Karpas-422 (cell line): ENCODE measurements at places on chromosomes 7 and 10.

DNA sequence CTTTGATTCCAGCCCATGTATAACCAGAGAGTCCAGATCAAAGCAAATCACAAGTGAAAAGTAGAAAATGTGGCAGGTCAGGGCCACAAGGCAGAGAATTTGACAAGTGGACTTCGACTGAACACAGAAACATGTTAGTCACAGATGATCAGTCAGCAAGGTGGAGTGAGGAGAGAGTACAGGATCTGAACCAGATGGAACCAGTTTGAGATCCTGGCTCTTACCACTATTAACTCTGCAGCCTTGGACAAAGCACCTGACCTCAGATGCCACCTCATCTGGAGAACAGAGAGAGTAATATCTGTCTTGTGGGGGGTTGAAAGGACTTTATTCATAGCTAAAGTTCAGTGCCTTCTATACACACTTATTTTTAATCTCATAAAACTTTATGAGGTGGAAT lies 4.4 kb downstream of the MRLN start:
- DNase-seq: no peak

GRCh38 chr10:108757946-108758345 lies 1165.4 kb downstream of the XPNPEP1 start:
- DNase-seq: no peak

- no peak for DNase-seq
These were observed 306.2 kb downstream of the GPR37 start for GRCh38 chr7:124459101-124460055.

- DNase-seq: no peak
These were observed 283.5 kb downstream of the ARHGAP12 start for GRCh38 chr10:31644931-31645633.

DNA sequence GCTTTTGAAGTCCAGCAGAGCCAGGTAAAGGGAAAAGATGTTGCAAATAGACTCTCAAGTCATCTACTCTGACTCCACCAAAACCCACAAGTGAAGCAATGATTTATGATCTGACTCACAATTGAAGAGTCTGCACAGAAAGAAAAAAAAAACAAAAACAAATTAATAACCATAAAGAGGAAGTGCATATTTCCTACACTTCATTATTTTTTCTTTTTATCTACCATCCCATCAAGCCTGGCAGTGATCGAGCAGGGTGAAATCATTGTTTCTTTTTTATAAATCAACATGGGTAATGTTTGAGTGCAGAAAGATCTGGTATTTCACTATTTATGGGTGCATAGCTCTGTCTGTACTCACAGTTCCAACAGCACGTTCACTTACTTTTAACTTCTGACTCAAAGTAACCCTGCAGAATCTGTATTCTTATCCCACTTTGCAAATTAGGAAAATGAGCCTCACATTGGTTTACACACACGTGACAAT lies 829.0 kb downstream of the TNS3 start:
- DNase-seq: no peak

DNA sequence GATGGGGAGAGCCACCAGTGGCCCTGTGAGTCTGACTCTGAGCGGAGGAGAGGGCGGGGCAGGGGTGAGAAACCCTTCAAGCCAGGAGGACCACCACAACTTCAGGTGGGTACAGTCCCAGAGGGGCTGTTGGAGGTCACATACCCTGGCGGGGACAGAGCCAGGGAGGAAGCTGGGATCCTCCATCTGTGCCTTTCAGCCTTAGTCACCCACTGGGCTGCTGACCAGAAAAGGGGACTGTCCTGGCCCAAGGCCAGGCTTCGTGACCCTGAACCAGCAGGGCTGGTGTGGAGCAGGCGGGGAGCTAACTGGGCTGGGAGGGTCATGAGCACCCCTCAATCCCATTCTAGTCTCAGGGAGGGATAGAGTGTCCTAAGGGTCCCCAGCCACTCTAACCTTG lies 1.5 kb upstream of the CALHM3 start:
- DNase-seq: no peak

- DNase-seq: no peak
These were observed 171.4 kb downstream of the ST7 start for GRCh38 chr7:117124591-117125220.

DNA sequence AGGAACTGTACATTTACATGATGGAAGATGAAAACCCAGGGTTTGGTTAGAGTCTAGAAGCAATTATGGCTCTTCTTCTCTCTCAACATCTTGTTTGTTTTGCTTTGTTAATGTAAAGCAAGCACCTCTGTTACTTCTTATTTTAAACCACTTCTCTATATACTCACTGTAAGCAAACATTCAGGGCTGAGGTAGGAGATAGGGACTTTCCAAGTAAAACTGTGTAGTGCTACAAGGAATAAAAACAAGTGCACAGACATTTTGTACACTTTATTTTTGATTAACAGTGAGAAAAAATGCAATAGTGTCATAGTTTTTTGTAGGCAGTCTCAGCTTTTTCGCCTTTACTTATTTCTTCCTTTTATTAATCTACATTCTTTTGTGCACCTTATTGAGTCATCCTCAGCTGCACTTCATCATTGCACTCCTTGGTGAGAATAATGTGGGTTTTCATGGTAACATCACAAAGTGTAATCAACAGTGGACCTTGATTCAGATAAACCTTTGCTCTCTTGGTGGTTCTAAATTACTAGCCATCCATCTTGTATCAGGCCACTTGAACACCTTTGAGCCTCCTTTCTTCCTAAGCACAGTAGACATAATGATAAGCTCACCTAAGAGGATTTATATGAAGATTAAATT lies 52.9 kb downstream of the ELMO1 start:
- no peak for DNase-seq

GRCh38 chr10:73517166-73517888 lies 21.5 kb upstream of the PPP3CB start:
- DNase-seq: no peak

DNA sequence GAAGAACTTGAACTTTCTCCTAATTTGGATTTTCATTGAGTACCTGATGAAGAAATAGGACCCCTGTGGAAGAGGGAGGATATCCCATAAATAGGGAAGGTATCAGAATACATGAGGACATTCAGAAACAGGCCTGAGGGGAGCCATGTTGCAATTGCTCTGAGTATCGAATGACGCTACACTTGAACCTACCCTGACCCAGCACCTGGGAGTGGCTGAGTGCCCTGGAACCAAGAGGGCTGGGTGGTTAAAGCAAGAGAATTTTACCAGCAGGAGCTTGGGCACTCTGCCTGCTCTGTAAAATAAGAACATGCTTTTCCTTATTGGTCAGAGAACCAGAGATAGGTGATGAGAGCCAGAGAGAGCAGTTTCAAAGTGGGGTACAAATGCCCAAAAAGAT lies 7.2 kb downstream of the NEUROD6 start:
- no peak for DNase-seq

GRCh38 chr10:3757250-3757637 lies 27.8 kb downstream of the KLF6 start:
- no peak for DNase-seq

DNA sequence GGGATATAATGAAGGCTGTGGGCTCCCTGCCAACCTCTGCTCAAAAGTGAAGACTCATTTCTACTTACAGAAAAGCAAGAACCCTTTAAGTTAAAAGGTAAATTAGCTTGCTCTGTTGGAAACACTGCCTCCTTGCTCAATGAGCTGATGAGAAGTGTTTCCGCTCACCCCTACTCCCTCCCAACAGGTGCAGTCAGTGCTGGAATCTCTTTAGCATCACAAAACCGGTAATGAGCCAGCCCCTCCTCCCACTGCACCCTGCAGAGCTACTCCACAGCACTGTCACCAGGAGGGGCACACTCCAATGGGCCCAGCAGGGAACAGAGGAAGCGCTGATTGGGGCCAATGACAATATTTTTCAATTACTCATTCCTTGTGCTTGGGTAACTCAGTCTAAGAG lies 262.5 kb downstream of the TCERG1L start:
- DNase-seq: peak; percentile 53
